Left cardiac atrium (tissue), 4 donors: ENCODE measurements at places on chromosomes 4 and X. TPM values are rescaled to one million over a fixed set of nuclear protein-coding genes. Genes with fewer than 3 reads are reported as not detected.

BEX1 gene
- 8.9 TPM for total RNA-seq

UCP1 gene
- total RNA-seq = 4.1 TPM

CDX4 gene
- total RNA-seq = not detected

ADH1A gene
- 2.2 TPM for total RNA-seq

USP26 gene
- not detected for total RNA-seq

NALF2 gene
- total RNA-seq = 57.0 TPM

PRIMPOL gene
- 9.8 TPM for total RNA-seq

MAGEA8 gene
- not detected for total RNA-seq

RAB39B gene
- 0.27 TPM for total RNA-seq

ARHGAP24 gene
- 38.3 TPM for total RNA-seq

AADAT gene
- 1.6 TPM for total RNA-seq

PDGFC gene
- total RNA-seq = 16.5 TPM

GAB3 gene
- 18.1 TPM for total RNA-seq

MAGEE2 gene
- not detected for total RNA-seq

ZFP42 gene
- total RNA-seq = not detected

LEF1 gene
- 1.3 TPM for total RNA-seq

TENM3 gene
- total RNA-seq = 6.6 TPM

CLCN4 gene
- 22.8 TPM for total RNA-seq

PDZD11 gene
- total RNA-seq = 37.1 TPM

NAA11 gene
- total RNA-seq = not detected

CLCN3 gene
- total RNA-seq = 38.7 TPM

CDK16 gene
- 109 TPM for total RNA-seq

DCAF4L1 gene
- total RNA-seq = 0.15 TPM

MSX1 gene
- total RNA-seq = 4.5 TPM

FATE1 gene
- not detected for total RNA-seq

TSPAN7 gene
- 96.3 TPM for total RNA-seq

SYP gene
- total RNA-seq = 1.8 TPM

ZNF157 gene
- total RNA-seq = not detected
